ENCODE measurements at places on chromosomes 7 and 10. TPM values are rescaled to one million over a fixed set of nuclear protein-coding genes. Genes with fewer than 3 reads are reported as not detected.

Gene NPVF
- not detected for total RNA-seq

Gene R3HCC1L
- 13.8 TPM for total RNA-seq

Gene MYL7
- total RNA-seq = not detected

Gene WNT2
- total RNA-seq = 7.5 TPM

Gene ZNF107
- 1.9 TPM for total RNA-seq

Gene TAS2R5
- total RNA-seq = 0.24 TPM

Gene GRM8
- total RNA-seq = not detected

Gene FAM149B1
- total RNA-seq = 29.9 TPM

Gene CRHR2
- total RNA-seq = not detected

Gene ATOH7
- total RNA-seq = not detected

Gene EVX1
- total RNA-seq = not detected

Gene SLC18A3
- total RNA-seq = not detected

Gene ZP3
- total RNA-seq = 2.3 TPM

Gene LRRC61
- total RNA-seq = 0.24 TPM

Measured in hair follicle dermal papilla cell (primary cell).